DMS 273 treated with DMSO at 0.1 percent for 48 hours (cell line): ENCODE measurements at places on chromosomes 3 and 15.

GRCh38 chr3:71226565-71227269, 356.8 kb downstream of the FOXP1 start:
- DNase-seq, result no peak

DNA sequence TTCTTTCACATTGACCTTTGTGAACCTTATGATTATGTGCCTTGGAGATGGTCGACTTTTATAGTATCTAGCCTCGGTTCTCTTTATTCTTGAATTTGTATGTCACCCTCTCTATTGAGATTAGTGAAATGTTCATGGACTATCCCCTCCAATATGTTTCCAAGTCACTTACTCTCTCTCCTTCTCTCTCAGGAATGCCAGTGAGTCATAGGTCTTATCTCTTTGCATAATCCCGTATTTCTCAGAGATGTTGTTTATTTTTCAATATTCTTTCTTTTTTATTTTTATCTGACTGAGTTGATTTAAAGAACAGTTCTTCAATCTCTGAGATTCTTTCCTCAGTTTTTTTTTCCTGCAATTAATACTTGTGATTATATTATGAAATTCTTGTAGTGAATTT, 411.6 kb upstream of the CADM2 start:
- no peak for DNase-seq

GRCh38 chr3:30443756-30444673, 162.4 kb upstream of the TGFBR2 start:
- no peak for DNase-seq

- no peak for DNase-seq
Observed at GRCh38 chr3:48564022-48564421, 441 bp upstream of the UCN2 start.

DNA sequence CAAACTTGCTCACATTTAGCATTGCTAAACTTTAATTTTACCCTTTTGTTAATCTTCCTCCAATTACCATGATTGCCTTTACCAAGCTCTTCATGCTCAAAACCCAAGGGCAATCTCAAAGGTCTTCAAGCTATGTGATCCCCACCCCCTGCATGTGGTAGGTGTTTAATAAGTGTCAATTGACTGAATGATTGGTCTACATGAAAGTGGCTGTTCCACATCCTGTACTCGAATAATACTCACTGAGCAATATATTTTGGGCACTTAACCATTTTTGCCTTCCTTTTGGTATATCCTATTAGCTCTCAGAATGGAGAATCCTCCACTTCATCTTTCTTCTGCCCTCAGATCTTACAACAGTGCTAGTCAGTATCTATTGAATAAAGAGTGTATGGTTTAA, 17.1 kb downstream of the RBMS3 start:
- no peak for DNase-seq

- DNase-seq, result no peak
Observed at GRCh38 chr3:15064299-15064834, 748 bp downstream of the MRPS25 start.

GRCh38 chr3:118736107-118736506, 298.5 kb downstream of the IGSF11 start:
- DNase-seq, result no peak

DNA sequence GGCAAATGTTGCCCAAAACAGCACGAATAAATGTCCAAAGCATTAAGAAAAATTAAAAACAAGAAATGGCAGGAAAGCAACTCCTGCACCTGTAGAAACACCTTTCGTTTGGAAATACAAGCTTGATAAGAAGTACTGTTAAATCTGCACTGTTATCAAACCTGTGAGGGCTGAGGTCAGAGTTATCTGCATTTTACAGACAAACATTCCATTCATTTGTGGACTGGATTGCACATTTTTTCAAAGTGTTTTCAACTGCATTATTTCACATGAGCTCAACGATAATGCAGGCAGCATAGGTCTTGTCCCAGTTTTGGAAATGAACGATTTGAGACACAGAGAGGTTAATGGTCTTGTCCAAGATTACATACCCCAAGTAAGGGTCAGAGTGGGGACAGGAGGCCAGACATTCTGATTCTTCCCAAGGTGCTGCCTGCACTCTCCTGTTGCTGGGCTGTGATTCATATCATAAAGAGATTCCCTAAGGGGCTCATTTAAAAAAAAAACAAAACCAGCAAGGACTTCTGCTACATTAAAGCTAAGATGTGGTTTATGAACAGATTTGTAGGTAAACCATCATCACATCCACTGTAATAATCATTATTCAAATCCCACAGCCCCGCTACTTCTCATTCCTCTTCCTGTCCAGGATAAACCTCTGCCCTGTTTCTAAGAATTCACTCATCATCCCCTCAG, 13.0 kb downstream of the GUCA1C start:
- DNase-seq, result no peak

GRCh38 chr15:40563426-40563825, 1.4 kb downstream of the CCDC32 start:
- no peak for DNase-seq

GRCh38 chr15:48720646-48721045, 75.1 kb upstream of the FBN1 start:
- DNase-seq, result no peak

DNA sequence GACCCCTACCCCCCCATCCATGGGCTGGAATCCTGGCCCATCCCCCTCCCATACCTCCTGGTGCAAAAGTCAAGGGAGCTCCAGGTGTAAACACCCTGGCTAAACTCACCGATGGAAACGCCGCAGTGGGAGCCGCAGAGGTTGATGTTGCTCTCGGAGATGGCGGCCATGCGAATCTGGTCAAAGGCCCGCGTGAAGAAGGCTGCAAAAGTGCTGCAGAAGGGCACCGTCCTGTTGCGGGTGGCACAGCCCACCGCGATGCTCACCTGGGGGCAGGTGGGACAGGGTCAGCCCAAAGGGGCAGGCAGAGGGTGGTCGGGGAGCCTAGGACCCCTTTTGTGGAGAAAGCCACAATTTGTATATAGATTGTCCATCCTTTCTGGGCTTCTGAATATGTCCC, 26.7 kb downstream of the TKT start:
- no peak for DNase-seq

- no peak for DNase-seq
Observed at GRCh38 chr3:53226841-53227407, 28.9 kb downstream of the TKT start.

DNA sequence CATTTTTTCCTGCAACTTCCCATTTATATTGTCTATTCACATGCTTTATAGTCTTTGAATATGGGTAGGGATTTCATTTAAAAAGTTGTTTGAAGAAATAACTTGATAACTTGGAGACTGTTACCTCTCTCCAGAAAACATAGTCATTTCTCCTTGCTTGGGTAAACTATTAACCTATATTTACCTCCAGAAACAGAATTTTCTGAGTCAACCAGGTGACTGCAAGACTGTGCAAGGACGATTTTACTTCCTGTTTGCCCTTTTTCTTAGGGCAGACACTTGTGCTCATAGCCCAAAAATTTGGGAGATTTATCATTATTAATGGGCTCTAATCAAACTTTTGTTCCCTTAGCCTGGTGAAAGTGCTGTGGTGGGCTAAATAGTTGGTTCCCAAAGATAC, 14.3 kb upstream of the MOBP start:
- no peak for DNase-seq

DNA sequence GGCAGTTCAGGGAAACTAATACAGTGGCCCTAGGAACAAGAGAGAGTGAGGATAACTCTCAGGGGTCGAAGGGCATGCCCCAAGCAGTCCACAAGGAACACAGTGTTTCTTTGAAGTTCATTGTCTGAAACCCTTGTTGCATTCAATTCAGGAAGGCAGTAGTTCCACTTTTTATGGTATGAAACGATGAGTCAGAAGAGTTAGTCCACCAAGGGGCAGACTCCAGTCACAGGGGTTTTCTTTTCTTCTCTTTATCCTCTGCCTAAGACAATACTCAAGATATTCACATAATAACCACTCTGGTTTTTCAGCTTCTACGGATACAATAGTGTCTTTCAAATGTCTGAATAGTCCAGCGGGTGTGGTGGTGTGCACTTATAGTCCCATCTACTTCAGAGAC, 23.7 kb upstream of the TICRR start:
- no peak for DNase-seq

DNA sequence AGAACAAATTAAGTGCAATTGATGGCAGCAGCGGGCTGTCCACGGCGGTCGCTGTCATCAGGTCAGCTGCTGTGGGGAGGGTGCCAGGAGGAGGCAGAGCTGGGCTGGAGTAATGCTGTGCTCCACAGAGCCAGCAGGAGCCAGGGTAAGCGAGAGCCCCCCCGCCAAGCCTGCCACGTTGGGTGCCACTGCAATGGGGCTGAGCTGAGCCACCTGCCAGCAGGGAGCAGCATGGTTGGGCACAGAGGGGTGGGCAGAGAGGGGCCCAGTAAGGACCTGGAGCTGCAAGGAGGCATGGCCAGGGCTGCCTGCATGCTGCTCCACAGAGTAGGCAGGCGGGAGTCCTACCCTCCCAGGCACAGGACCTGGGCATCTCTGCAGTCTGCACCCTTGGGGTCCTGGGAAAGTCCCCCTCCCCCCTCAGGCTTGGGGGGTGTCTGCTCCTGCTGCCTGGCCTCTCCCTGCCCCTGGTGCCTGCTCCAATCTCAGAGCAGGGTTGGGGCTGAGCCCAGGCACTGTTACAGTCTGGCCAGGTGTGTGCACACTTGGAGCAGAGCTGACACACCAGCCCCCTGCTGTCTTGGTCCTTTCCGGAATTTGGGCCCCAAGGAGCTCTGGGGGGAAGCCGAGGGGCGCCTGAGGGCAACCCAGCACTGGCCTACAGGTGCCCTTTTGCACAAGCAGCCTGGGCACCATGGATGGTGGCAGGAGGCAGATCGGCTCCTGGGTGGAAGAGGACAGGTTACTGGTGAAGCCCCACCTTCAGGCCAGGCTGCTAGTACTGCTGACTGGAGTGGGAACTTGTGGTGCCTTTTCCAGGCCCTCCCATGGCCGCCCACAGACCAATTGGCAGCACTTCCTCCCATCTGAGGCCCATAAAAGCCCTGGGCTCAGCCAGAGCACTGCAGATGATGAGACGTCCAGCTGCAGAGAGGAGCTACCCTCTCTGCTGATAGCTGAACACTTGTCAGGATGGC, 8.5 kb upstream of the PIAS1 start:
- no peak for DNase-seq

- no peak for DNase-seq
Observed at GRCh38 chr3:40720863-40721262, 196.1 kb downstream of the ZNF621 start.
